ENCODE measurements at places on chromosomes 11 and 22.

- DNase-seq = no peak
These were observed 58.5 kb downstream of the STIM1 start for GRCh38 chr11:3913921-3914320.

DNA sequence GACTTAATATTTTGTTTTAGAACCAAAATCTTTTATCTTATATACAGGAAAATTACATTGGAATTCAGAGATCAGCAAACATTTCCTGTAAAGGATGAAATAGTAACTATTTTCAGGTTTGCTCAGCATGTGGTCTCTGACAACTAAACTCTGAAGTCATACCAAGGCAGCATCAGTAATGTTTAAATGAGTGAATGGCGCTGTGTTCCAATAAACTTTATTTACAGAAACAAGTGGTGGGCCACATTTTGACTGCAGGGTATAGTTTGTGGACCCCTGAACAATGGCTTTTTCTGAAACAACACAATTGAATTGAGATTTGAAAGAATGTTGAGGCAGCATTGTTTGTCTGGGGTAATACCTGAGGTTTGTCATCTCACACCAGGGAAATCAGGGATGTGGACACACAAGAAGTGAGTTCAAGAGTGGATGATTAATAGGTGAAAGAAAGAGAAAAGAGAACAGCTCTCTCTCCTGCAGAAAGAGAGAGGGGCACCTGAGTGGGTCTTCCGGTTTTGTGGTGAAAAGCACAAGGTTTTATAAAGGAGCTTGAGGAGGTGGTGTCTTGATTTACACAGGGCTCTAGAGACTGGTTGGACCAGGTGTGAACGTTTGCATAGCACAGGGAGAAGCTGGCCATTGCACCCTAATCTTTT, 113.5 kb upstream of the VPREB1 start:
- no peak for DNase-seq

- DNase-seq = no peak
These were observed 189.2 kb downstream of the EFCAB6 start for GRCh38 chr22:43622886-43623285.

DNA sequence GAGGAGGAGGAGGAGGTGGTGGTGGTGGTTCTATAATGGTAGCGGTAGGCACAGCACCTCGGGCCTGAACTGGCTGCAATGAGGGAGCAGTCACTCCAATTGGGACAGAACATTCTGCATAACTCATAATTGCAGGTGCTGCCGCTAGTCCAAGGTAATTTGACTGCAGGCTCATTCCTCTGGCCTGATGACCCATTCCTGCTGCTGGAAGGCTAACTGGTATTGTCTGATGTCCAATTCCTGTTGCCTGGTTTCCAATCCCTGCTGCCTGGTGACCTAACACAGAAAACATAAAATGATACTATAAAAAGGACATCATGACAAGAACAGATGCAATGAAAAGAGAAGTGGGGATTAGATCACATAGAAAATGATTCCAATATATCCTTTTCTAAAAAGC, 7.9 kb upstream of the AGBL2 start:
- no peak for DNase-seq

- DNase-seq = no peak
These were observed 4.9 kb upstream of the ATP6V1E1 start for GRCh38 chr22:17633217-17633997.

DNA sequence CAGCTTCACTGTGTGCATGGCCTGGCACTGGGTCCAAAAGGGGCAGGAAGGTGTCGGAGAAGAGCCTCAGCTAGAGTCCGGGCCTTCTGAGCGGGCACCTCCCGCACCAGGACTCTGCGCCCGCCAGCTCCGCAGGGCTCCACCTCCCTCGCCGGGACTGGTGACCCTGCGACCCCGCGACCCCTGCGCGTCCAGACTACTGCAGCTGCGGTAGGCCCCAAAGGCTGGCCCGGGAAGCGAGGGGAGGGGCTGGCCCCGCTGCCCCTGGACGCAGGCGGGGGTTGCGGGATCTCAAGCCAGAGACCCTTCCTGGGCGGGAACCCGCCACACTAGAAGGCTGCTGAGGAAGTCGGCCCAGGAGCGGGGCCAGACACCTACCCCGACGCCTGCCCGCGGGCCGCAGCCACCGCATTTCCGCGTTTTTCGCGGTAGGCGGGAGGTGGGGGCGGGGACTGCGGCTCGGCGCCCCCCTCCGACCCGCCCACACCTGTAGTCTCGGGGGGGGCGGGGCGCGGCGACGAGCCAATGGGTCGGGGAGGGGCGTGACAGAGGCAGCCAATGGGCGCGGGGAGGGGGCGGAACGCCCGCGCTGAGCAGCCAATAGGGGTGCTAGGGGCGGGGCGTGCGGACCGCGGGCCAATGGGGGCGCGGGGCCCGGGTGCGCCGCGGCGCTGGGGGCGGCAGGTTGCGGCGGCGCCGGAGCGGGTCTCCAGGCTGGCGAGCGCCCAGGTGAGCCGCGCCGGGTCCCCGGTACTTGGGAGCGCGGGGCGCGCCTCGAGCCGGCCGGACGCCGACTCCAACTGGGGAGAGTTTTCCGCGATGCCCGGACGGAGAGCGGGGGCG, at the start of the genes LMNTD2 and RASSF7:
TSS of gene LMNTD2 (minus strand) at position 434 of the 843 bp plus-strand sequence. CDS start at position 412, 22 bp downstream.
TSS of gene RASSF7 (plus strand) at position 666 of the 843 bp plus-strand sequence. CDS start 799 bp downstream, outside the sequence.
- peak; percentile 88 for DNase-seq

- peak; percentile 83 for DNase-seq
These were observed 12.7 kb downstream of the MYO18B start for GRCh38 chr22:25754527-25755202.

- DNase-seq = no peak
These were observed 142.8 kb downstream of the COMMD9 start for GRCh38 chr11:36146437-36146836.

- no peak for DNase-seq
These were observed 149.1 kb downstream of the SHANK2 start for GRCh38 chr11:71103266-71103665.

DNA sequence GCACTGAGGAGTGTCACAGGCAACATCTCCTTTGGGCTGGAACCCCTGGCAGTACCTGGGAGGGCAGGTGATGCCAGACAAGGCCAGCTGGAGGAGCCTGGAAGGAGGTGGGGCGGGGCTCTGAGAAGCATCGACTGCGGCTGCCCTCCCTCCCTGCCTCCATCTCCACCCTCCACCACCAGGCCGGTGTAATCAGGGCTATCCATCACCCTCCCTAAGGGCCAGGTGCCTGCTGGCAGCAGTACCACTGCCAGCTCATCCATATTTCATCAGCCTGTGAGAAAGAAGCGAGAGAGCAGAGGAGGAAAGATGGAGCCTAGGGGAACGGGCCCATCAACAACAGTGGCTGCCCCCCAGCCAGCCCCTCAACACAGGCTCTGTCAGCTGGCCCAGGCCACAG, 51.4 kb upstream of the RASD2 start:
- no peak for DNase-seq

DNA sequence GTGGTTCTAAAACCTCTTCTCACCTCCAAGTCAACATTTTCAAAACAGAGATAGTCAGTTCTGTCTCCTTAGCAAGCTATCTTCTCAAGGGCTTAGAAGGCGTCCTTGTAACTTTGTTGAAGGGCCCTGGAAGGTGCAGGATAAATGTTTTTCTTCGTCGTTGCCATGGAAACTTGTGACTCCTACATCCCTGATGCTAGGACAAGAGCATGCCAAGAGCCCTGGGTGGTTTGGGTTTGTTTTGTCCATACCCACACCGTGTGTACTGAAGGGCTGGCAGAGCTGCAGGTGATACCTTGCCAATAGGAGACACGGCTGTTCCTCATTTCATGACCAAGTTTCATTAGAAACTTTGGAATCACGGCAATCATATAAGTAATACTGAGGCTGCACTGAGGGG, 81.6 kb downstream of the GALNT18 start:
- DNase-seq = no peak

DNA sequence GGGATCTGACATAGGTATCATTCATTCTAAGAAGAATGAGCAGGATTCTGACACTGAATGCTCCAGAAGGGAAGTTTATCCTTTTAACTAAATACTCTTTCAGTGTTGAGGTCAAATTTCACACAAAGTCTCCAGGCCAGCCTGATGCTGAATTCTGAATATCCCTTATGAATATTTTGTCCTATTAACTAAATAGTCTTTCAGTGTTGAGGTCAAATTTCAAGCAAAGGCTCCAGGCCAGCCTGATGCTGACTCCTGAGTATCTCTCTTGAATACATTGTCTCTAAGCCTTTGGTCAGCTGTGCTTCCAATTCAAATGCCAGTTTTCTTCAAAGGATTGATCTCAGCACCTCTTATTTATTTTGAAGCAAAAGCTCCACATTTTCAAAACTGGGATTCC, 676.8 kb downstream of the NTM start:
- DNase-seq = peak; percentile 48

- no peak for DNase-seq
These were observed 61.7 kb downstream of the LARGE2 start for GRCh38 chr11:45984192-45984591.

DNA sequence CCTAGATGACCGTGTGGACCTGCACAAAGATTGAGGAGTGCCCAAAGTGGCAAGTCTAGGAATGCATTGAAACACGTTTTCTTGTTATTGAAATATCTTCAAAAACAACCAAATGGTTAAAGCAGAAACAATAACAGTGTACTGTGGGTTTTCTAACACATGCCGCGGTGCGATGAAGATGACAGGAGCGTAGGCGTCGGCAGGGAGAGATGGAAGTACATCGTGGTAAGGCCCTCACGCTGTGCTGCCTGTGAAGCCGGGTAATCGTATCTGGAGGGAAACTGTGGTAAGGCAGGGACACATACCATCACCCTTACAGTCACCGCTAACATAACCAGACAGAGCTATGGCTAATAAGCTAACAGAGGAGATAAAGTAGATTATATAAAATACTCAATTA, 261.4 kb downstream of the TBC1D22A start:
- no peak for DNase-seq

DNA sequence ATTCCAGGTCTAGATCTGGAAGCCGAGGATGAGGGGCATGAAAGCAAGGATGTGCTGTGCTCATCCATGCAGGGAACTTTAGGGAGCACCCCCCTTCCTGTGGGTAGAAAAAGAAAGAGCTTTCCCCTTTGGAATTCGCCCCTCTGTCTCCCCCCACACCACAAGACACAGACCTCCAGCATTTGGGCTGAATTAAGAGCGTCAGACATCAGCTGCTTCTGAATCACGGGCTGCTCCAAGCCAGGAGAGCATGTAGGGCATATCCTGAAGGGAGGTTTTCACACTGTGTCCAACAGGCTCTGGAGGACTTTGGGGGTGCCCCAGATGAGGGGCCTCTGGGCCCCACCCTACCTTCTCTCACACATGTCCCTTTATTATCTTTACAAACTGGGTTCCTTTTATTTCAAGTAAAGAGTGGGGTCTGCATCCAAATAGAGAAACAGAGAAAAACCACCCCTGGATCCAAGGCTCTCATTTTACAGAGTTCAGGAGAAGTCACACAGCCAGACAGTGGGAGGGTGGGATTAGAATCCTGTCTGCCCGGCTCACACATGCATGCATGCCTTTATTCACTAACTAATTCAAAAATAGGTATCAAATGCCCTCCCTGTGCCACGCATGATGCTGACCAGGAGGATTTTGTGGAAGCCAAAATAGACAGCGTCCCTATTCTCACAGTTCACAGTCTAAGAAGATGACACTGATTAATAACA, 52.8 kb downstream of the LRRC32 start:
- DNase-seq = no peak

DNA sequence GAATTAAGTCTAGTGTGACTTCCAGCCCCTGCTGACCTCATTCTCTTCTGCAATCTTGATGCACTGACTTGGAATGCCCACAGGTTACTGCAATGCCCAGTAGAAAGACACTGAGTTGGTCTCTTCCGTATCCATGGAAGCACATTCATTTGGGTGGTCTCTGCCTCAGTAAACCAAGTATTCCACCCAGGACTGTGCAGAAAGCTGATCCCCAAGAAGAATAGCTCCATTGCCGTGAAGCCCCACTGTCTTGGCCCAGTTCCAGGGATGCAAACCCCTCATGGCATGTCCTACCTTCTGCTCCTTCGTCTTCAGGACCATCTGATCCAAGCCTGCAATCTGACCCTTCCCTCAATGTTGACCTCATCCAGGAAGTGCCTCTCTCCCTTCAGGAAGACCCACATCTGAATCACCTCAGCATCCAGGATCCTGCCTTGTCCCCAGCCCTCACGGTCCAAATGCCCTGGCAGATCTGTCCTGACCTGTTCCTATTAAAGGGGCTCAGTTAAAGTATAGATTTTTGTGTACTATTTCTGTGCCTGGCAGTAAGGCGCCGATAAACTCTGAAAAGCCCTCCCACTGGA, 425.8 kb downstream of the SOX6 start:
- DNase-seq = no peak

DNA sequence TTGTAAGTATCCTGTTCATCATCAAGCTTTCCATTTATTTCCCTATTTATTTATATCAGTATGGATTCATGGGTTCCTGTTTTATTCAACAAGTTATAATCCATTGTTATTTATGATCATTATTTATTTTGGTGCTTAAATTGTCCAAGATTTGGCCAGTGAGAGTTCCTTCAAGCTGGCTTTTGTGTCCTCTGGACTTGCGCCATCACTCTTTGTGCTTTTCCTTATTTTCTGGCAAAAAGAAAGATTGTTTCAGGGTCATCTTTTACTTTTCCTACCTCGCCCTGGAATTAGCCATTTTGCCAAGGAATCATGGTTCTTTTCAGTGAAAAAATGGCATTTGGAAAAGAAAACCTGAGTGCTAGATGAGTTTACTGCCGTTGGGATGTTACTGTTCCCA, 193.4 kb downstream of the ADAMTS15 start:
- DNase-seq = no peak

- peak; percentile 53 for DNase-seq
These were observed 24.9 kb downstream of the COMMD9 start for GRCh38 chr11:36264011-36264972.

- peak; percentile 47 for DNase-seq
These were observed 20.1 kb downstream of the CSRP3 start for GRCh38 chr11:19181531-19182261.

GRCh38 chr22:50293441-50294318, 13.8 kb downstream of the PLXNB2 start:
- DNase-seq = peak; percentile 67

- DNase-seq = no peak
These were observed 70.9 kb upstream of the SC5D start for GRCh38 chr11:121221496-121222200.

DNA sequence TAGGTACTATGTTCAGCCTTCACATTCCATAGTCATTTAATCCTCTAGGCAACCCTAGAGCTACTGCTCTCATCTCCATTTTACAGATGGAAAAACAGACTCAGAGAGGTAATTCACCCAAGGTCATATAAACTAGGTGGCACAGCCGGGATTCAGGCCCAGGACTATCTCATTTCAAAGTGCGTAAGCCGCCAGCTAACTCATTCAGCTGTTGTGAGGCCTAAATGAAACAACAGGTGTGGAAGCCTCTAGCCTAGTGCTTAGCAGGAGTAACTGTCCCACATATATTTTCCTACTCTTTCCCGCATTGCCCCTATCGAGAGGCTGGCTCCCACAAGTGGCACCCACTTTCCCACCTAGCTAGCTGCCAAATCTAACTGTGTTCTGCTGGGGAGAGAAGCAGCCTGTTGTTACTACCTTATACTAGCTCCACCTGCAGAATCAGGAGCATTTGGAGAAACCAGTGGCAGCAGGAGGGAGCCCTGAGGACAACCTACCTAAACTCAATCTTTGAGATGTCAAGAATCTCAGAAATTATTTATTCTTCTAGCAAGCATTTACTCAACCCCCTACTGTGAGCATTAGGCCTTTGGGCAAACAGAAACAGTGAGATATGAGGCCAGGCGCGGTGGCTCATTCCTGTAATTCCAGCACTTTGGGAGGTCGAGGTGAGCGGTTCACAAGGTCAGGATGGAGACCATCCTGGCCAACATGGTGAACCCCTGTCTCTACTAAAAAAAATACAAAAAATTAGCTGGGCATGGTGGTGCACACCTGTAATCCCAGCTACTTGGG, 20.9 kb downstream of the PRG3 start:
- DNase-seq = peak; percentile 82
